Stimulated activated CD8-positive, alpha-beta memory T cell treated with anti-CD3 and anti-CD28 coated beads, Interleukin-4, amount 100 ng/mL, for 48 hours (primary cell): ENCODE measurements at places on chromosomes 5 and 9.
A peak's percentile ranks its signal among the peaks of the same experiment; 100 is the strongest.

- DNase-seq = no peak
Observed at GRCh38 chr5:78720227-78720985, 71.8 kb upstream of the LHFPL2 start.

GRCh38 chr9:81377320-81377719 lies 312.0 kb downstream of the TLE1 start:
- no peak for DNase-seq

DNA sequence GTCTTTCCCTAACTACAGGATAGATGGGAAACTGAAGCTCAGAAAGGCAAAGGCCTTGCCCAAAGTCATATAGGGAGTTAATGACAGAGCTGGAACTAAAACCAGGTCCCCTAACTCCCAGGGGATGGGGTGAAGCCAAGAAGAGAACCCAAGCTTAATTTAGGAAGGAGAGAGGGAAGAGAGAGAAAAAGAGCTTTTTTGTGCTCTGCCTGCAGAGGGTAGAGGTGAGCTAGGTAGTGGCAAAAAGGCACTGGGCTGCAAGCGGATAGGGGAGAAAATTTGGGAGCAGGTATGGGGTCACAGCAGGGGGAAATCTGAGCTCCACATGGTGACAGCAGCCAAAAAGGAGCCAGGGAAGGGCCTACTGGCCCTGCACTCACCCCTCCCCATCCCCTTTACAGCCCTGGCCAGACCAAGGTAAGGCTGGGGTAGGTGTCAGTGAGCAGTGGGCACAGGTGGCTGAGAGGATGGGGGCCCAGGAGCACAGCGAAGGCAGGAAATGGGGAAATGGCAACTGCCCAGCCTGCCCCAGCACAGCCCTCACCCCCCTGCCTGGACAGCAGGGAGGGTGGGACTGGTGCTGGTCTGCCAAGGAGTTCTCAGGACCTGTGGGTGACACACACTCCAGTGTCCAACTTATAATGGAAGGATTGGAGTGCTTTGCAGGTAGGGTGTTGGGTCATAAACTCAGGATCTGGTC lies 3.3 kb downstream of the ENHO start:
- no peak for DNase-seq

DNA sequence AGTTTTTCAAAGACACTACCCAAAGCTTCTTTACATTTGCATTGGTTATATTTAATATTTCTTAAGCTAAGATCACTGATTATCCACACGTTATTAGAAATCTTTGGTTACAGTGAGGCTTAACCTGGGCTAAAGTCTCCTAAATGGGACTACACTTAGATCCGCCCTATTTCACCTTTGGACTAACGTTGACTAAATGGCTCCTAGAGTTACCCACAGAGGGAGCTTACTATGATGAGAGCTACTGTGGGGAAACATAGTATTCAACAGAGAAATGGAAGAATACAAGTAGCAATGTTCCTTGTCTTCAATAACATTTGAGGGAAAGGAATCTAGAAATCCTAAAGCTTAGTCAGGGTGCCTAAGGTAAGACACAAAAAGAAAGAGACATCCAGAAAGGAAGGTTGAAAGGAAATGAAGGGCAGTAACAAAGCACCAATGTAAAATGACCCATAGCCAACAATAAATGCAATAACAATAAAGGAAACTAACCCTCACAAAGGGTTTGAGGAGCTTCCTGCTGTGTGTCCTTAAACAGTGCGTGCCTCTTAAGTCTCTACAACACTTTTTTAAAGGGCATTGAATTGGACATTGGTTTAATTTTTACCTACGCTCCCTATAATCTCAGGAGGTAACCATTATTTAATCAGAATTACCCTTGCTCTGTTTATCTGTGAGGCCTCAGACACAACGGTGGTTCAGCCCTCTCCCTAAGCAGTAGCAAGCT lies 217.1 kb downstream of the PJA2 start:
- no peak for DNase-seq

DNA sequence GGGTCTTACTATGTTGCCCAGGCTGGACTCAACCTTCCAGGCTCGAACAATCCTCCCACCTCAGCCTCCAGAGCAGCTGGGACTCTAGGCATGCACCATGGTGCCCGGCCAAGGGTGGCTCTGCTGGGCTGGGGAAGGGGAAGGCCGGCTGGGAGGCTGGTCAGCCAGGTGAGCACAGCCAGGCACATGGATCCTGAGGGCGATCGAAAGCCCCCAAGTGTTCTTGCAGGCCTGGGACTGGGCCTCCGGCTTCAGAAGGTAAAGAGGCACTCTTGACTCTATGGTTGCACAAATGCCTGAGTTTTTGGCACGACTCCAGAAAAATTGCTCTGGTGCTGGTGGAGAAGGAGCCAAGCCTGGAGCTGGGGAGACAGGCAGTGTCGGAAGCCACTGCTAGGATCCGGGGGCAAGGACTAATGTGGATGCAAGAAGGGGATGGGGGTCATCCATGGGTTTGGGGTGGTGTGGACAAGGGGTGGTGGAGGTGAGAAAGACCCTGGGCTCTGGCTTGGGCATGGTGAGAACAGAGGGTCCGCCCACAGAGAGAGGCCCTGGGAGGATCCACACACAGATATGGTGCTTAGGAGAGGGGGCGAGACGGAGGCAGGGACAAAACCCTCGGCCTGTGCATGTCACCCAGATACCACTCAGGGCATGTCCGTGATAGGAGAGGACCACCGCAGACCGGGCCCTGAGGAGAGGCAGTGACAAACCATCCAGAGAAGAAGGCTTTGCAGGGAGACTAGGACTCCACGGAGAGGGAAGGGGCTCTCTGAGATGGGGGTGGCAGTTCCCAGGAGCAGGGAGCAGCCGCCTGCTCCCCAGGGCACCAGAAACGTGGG lies 51.1 kb upstream of the COL5A1 start:
- peak; percentile 10 for DNase-seq

DNA sequence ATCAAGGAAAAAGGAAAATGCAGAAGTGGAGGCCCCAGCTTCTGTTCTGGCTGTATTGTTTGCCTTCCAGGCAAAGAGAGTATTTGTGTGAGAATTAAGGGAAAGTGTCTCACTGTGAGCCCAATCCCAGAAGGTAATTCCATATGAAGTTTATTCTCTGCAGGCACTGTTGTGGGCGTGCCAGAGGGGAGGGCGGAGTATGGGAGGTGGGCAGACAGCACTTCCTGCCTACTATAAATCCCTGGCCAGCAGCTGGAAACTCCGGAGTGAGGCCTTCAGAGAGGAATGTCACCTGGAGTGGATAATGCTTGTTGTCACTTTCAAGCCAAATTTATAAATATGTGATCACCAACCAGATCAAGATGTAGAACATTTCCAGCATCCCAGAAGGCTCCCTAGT lies 209.5 kb downstream of the ARHGAP26 start:
- no peak for DNase-seq

DNA sequence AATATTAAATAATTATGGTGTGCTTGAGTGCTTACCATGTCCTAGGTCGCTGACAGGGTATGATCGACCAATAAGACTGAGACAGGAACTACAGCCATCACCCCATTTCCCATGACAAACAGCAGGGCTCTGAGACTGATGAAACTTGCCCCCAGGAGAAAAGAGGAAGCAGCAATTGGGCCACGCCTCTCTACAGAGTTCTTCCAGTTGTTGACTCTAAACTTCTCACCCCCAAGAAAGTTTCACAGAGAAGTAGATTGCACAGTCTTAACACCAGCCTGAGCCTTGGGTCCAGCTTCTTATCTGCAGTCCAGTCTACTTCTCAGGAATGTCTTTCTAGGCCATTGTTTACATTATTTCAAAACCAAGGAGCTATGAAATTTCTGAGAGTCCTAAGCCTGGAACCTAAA lies 182.2 kb upstream of the ANKRD55 start:
- DNase-seq = no peak

DNA sequence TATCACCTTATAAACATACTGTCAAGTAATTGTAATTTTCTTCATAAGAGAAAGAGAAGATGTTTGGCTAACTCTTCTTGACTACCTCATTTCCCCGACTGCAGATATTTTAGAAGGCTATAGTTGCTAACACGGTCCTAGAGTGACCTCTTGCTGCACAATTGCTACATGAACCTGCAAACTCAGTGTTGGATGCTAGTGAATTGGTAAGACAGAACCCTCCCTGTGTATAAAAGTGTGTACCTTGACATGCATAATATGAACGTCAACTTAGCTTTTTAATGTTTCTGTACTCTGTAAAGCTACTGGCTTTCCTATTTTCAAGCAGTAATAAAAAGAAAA lies 46.7 kb upstream of the CER1 start:
- DNase-seq = no peak

DNA sequence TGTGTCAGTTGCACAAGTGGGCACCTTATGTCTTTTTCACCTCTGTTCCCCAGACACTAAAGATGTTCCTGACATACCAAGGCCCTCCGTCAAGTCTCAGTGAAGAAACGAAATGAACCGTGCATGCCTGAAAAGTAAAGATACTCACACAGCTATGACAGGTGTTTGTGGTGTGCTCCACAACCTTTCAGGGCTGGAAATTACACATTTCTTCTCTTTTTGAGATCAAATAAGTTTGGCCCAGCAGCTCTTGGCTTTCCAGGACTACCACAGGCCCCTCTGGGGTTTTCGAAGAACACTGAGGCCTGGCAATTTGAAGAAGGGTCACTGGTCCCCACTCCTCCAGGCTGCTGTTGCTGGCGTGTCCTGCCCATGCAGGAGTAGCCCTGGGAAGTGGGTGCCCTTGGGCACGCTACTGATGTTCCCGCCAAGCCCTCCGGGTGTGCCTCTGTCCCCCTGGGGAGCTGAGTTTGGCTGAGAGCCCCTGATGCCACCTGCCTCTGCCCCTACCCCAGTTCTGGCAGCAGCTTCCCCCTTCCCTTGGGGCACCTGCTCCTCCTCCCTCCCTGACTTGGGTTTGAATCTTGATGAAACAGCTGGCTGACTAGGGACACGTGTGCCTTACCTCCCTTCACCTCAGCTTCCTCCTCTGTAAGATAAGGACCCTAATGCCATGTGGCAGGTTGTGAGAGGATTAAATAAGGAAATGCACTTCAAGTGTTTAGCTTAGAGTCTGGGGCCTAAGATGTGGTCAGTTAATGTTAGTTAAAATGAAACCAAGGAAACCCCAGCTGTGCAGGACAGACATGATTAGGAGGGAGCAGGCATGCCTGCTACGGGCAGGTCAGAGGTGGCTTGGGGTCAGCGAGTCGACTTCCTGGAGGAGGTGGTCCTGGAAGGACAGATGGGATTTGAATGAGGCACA lies 49.1 kb upstream of the GADD45G start:
- no peak for DNase-seq

DNA sequence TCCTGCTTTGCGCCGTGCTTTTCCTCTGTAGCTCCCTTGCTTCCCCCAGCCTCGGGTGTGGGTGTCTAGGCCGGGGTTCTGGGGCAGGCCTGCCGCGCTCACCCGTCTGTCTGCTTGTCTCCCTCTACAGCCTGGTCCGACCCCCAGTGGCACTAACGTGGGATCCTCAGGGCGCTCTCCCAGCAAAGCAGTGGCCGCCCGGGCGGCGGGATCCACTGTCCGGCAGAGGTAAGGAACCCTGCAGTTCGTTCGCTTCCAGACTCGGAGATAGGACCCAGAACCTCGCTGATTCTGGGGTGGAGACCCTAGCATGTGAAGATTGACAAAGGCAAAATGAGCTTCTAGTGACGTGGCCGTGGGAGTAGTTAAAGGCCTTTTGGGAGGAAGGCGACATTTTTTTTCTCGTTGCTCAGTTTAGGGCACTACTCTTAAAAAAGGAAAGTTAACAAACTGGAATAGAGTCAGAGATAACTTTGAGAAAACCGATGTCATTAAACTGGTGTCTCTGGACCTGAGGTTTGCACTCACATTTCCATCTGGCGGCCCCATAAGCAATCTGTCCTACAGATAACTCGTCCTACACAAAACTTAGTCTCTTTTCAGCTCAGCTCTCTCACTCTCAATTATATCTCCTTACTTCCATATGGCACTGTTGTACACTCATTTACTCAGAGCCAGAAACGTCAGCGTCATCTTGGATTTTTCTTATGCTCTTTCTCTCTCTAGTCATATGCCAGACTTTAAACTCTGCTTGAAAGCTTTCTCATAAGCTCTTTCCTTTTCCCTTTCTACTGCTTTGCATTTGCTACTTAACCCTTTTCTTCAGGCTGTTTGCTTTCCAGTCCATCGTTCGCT lies 561 bp downstream of the SEC61B start:
- no peak for DNase-seq

DNA sequence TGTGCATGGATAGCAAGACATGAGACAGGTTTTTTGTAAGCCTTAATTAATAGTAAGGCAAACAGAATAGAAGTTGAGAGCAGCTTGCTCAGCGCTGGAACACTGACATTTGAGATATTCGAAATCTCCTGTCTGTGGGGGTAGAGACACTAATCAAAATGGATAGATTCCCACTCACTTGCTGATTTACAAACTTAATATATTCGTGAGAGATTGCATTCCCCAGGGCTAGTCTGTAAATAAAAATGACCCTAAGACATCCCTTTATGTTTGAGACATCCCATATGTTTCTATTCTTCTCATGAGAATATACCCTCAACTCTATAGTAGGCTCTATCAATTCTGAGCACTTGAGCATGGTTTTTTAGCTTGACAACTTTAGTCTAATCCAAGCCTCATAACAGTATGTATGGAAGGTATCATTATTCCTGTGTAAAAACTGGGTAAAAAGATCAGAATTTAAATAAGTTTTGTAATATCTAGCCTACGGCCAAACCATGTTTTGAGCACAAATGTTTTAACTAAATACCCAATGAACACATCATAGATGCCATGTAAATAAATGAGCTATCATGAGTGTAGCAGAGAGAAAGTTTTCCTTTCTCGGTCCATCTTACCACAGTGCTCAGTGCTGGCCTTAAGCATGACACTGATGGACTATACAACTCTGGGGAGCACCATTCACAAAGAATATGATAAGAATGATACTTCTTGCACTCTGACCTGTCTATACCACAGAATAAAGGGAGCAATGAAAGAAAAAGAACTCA lies 609.2 kb downstream of the PSAT1 start:
- no peak for DNase-seq

- no peak for DNase-seq
Observed at GRCh38 chr5:61455179-61456006, 123.3 kb downstream of the ZSWIM6 start.

DNA sequence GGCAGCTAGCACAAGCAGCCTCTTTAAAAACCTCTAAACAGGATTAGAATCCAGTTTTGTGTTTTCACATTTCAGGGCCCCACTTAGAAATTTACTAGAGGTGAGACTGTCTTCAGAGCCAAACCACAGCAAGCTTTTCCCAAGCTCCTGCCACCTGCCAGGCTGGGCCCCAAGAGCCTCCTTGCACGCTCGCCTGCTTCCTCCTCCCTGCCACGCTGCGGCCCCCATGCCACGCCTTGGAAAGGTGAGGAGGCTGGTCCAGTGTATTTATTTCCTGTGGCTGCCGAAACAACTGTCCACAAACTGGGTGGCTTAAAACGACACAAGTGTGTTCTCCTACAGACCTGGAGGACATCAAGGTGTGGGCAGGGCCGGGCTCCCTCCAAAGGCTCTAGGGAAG lies 43.4 kb downstream of the NKX2-5 start:
- no peak for DNase-seq
